ENCODE measurements at places on chromosomes 2 and 18. TPM values are rescaled to one million over a fixed set of nuclear protein-coding genes. Genes with fewer than 3 reads are reported as not detected.

DNA sequence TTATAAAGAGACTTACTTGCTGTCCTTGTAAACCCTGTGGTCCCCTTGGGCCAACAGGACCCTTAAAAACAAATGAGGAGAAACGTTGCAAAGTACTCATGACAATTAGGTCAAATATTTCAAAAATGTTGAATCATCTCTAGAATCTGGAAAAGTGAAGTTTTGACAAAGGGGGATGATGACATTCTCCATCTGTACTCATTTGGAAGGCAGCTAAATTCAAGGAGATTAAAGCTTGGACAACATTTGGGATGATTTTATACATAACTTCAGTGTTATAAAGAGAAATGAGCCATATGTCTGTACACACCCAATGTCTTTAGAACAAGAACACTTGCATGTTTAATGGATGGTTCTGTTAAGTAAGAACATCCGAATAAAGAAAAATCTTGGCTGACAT, 92.9 kb downstream of the COL5A2 start:
- DNase-seq: peak; percentile 54

DNA sequence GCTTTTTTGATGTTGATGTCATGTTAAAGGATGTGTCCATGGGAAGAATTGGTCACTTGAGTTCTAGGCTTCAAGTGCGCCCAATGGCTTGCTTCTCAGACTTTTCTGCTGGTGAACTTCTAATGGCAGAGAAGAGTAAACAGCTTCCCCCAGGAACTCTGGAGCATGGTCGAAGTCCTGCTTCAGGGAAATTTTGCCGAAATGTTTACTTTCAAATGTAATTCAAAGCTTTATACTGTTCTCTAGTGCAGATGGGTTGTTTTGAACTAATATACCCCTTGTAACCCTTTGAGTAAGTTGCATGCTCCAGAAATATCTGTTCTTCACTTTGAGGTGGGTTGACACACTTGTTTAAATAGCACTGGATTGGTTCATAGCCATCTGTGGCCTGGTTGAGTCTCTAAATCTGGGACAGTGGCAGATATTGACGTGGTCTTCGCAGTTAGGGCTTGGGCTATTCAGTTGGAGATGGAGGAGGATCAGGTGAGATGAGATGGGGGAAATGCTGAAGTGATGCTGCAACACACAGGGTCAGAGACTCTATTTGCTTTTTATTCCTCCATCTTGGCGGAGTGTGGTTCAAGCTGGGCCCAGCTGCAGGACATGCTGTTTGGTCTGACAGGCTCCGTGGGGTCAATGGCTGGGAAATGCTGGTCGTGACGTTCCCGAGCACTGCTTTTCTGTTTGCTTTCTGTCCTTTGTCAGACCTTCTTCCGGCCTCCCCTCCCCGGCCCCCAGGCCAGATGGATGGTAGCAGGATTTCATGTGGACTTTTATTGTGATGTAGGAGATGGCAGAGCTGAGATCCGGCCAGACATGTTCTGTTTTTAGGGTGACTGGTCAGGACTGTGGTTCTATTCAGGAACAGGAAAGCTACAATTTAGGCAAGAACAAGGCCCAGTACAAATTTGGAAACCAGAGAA, 35.9 kb downstream of the MYO1B start:
- DNase-seq: no peak

DNA sequence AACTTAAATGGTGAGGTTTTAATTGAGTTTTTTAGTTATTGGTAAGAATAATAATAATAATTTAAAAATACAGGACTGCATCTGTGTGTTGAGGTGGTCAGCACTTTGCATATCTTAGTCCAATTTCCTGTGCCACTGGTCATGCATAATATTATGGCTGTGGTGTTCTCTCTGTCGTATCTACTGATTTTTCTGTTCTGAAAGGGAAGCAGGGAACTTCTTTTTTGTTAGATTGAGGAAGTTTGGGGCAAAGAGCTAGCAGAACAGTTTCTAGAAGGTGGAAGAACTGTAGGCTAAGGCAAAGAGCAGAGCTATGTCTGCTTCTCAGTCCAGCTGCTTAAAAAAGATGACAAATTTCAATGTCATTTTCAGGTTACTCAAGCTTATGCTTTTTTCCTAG, 74.3 kb downstream of the XRCC5 start:
- DNase-seq: no peak

GRCh38 chr18:56285387-56286065, 352.9 kb downstream of the TXNL1 start:
- no peak for DNase-seq

GRCh38 chr2:170394641-170395387, 216.9 kb downstream of the MYO3B start:
- no peak for DNase-seq

The SLC5A7 gene
- not detected for total RNA-seq

The MRO gene
- not detected for total RNA-seq

The AGBL5 gene
- total RNA-seq: 26.0 TPM

The TEX44 gene
- not detected for total RNA-seq

The CYP27A1 gene
- total RNA-seq: 2.7 TPM

The ADRA2B gene
- total RNA-seq: not detected

The CRYGB gene
- not detected for total RNA-seq

The MAB21L4 gene
- not detected for total RNA-seq

The FBXO15 gene
- 0.71 TPM for total RNA-seq

The MC4R gene
- total RNA-seq: not detected

The IL1RL1 gene
- not detected for total RNA-seq

The PLCD4 gene
- 0.39 TPM for total RNA-seq

Data from M059J (cell line).